Sigmoid colon (tissue), 7 donors: ENCODE measurements at places on chromosomes 3 and 15. TPM values are rescaled to one million over a fixed set of nuclear protein-coding genes. Genes with fewer than 3 reads are reported as not detected.

Gene NR1I2
- total RNA-seq = 0.54 TPM

DNA sequence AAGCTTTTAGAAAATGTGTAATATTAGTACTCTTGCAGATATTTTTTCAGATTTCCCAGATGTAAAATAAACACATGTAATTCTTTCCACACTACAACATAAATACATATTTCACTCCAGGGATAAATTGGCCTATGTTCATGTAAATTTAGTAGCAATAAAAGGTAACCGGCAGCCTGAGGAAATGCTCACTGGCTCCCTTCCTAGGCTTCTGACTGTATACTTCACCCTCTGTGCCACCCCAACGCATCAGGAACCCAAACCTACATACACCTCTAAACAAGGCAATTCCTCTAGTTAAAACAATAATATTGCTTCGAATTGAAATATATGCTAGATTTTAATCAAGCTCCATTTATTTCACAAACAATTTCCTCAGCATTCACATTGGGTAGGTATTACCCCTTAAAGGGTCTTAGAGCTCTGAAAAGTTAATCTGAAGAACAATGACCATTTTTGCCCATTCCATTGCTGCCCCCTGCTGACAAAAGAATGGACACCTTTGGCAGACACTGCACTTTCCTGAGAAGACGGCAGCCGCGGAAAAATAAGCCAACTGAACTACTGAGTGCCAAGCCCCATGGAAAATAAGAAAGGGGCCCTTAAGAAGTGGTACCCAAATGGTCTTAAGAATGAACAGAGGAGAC, 212.5 kb downstream of the OSBPL10 start:
- H3K36me3 ChIP-seq = no peaks in the 10 kb centered on the region
- H3K27ac ChIP-seq = no peak overlapping the region
- peak; percentile 67 for DNase-seq

DNA sequence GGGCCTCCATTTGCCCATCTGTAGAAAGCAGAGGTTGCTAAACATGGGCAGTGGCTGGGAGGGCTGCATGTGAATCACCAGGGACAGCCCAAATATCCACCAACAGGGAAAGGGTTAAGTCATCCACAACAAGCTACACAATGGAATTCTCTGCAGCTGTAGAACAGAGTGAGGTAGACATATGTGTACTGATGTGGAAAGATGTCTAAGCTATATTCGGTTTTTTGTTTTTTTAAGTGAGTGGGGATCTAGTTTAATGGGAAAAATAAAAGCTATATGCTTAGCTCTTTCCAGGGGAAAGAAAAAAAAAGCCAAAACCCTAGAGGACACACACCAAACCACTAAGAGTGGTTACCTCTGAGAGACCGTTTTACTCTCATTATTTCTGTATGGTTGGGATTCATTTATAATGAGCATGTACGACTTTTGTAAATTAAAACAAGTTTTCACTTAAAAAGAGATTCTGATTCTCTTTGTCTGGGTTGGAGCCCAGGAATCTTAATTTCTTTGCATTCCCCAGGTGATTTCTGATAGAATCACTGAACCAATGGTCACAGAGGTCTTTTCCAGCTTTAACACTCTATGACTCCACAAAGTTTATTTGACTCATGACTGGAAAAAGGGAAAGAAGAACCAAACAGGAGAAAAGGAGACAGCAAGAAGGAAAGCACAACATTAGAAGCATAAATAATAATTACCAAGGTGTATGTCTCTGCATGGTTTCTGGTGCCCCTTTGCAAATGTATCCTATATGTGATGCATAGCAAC, 19.1 kb downstream of the CRABP1 start:
- H3K27me3 ChIP-seq = no peaks in the 10 kb centered on the region
- no peak overlapping the region for H3K27ac ChIP-seq
- no peaks in the 10 kb centered on the region for H3K36me3 ChIP-seq
- no peaks in the 10 kb centered on the region for H3K4me1 ChIP-seq
- DNase-seq = no peak

DNA sequence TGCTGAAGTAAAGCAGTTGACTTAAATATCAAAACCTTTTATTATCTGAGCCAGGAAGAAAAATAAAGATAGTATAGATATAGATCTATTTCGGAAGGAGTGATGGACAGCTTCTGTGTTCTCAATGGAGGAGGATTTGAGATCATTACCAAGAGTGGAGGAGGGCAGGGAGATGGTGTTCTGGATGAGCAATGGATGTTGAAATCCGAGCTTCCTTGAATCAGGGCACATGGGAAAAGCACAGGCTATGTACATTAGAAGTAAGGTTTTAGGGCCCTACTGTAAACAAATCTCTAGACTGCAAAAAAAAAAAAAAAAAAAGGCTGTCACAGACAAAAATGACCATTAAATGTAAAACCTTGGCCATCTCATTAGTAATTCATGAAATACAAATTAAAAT, 43.2 kb downstream of the GTPBP8 start:
- no peaks in the 10 kb centered on the region for H3K4me1 ChIP-seq
- no peak for DNase-seq
- H3K36me3 ChIP-seq = no peaks in the 10 kb centered on the region
- no peak overlapping the region for H3K4me3 ChIP-seq
- no peak overlapping the region for H3K27ac ChIP-seq

- H3K36me3 ChIP-seq = no peaks in the 10 kb centered on the region
- no peak for DNase-seq
- no peaks in the 10 kb centered on the region for H3K4me1 ChIP-seq
- H3K27ac ChIP-seq = no peak overlapping the region
- H3K4me3 ChIP-seq = no peak overlapping the region
Observed at GRCh38 chr3:78562328-78562727, 1205.5 kb downstream of the ROBO1 start.

GRCh38 chr3:186963636-186964035, 33.3 kb downstream of the ST6GAL1 start:
- H3K27ac ChIP-seq = peak overlapping the region; percentile 20
- no peaks in the 10 kb centered on the region for H3K36me3 ChIP-seq
- no peaks in the 10 kb centered on the region for H3K4me1 ChIP-seq

GRCh38 chr3:185789134-185789533, 35.7 kb downstream of the IGF2BP2 start:
- no peaks in the 10 kb centered on the region for H3K36me3 ChIP-seq
- H3K4me3 ChIP-seq = no peak overlapping the region
- DNase-seq = no peak
- H3K27ac ChIP-seq = no peak overlapping the region
- no peaks in the 10 kb centered on the region for H3K4me1 ChIP-seq

DNA sequence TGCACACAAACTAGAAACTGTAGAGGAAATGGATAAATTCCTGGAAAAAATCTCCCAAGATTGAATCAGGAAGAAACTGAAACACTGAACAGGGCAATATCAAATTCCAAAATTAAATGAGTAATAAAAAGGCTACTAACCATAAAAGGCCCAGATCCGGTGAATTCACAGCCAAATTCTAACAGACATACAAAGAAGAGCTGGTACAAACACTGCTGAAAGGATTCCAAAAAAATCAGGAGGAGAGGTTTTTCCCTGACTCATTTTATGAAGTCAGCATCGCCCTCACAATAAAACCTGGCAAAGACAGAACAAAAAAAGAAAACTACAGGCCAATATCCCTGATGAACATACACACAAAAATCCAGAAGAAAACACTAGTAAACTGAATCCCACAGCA, 462.4 kb upstream of the THBS1 start:
- no peaks in the 10 kb centered on the region for H3K27me3 ChIP-seq
- no peak overlapping the region for H3K4me3 ChIP-seq
- peak overlapping the region; percentile 53 for H3K27ac ChIP-seq
- peaks cover 6% of the 10 kb centered on the region for H3K4me1 ChIP-seq
- DNase-seq = no peak
- no peaks in the 10 kb centered on the region for H3K36me3 ChIP-seq

DNA sequence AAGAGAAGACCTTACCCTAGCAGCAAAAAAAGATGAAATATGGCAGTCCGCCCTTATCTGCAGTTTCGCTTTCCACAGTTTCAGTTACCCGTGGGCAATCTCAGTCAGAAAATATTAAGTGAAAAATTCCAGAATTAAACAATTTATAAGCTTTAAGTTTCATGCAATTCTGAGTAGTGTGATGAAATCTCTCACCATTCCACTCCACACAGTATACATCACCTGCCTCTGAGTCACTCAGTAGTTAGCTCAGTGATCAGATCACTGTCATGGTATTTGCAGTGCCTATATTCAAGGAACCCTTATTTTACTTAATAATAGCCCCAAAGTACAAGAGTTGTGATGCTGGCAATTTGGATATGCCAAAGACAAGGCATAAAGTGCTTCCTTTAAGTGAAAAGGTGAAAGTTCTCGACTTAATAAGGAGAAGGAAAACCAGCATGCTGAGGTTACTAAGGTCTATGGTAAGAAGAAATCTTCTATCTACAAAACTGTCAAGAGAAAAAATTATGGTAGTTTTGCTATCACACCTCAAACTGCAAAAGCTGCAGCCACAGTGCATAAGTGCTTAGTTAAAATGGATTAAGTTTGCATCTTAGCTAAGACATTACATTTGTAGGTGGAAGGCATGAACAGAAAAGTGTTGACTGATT, 48.1 kb downstream of the HSPBAP1 start:
- H3K4me1 ChIP-seq = no peaks in the 10 kb centered on the region
- H3K36me3 ChIP-seq = peaks cover 19% of the 10 kb centered on the region
- no peak overlapping the region for H3K4me3 ChIP-seq
- no peak for DNase-seq
- H3K27me3 ChIP-seq = no peaks in the 10 kb centered on the region

DNA sequence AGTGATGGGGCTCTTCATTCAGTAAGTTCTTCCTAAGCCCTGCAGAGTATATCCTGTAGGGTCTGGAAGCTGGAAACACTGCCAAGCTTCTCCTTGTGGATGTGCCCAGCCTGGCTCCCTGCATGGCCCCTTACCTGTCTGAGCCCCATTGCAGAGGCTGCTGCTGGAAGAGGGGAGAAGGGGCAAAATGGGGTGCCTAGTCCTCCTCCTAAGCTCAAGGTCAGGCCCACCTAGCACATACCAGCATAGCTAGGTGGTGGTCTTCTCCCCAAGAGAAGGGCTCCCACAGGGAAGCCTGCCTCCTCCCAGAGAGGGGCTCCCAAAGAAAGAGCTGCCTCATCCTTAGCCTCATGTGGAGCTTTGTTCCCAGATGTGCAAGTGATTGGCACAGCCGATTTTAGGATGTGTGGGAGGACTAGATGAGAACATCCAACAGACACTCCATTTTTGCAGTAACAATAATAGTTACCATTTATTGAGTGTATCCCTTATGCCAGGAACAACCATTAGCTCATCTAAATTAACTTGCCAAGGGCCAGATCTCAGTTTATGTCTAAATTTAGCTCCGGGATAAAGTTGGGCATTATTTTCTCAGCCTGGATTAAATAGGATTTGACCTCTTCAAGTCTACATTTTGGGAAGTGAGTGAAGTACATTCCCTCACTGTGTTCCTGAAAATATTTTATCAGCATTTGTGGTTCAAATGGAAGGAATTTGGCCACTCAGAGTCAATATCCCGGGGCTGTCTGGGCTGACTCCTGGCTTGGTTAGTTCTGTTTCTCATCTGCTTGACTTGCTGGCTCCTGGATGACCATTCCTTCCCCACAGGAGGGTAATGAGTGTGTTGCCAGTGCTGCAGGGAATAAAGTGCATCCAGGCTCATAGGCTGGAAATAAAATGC, 291.1 kb upstream of the ROPN1 start:
- no peak overlapping the region for H3K4me3 ChIP-seq
- no peaks in the 10 kb centered on the region for H3K27me3 ChIP-seq
- peak; percentile 74 for DNase-seq
- peaks cover 32% of the 10 kb centered on the region for H3K4me1 ChIP-seq

DNA sequence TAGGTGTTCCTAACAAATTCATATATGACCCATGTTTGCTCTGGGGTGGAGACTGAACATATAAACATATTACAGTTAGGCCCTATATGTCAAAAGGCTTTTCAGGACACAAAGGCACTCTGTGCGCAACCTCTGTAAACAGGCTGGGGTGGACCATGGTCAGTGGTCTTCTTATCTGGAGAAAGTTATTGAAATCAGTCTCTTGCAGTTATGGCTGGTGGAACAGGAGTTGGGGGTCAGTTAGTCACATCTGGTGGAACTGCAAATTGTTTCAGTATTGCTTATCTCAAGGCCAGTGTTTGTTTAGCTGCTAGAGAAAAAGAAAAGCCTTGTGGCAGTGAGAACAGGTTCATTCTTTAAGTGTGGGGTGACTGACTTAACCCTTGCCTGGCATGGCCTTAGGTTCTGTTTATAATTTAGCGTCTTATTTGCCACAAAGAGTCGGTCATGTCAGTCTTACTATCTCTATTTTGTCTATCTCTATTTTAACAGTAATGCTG, 5.9 kb upstream of the GP9 start:
- H3K27me3 ChIP-seq = no peaks in the 10 kb centered on the region
- no peak for DNase-seq
- no peak overlapping the region for H3K27ac ChIP-seq
- H3K36me3 ChIP-seq = no peaks in the 10 kb centered on the region
- H3K4me3 ChIP-seq = no peak overlapping the region

- no peak overlapping the region for H3K4me3 ChIP-seq
- DNase-seq = no peak
- H3K36me3 ChIP-seq = no peaks in the 10 kb centered on the region
- H3K4me1 ChIP-seq = peaks cover 10% of the 10 kb centered on the region
- H3K27me3 ChIP-seq = no peaks in the 10 kb centered on the region
Observed at GRCh38 chr3:70308760-70309159, 3.7 kb downstream of the MDFIC2 start.

DNA sequence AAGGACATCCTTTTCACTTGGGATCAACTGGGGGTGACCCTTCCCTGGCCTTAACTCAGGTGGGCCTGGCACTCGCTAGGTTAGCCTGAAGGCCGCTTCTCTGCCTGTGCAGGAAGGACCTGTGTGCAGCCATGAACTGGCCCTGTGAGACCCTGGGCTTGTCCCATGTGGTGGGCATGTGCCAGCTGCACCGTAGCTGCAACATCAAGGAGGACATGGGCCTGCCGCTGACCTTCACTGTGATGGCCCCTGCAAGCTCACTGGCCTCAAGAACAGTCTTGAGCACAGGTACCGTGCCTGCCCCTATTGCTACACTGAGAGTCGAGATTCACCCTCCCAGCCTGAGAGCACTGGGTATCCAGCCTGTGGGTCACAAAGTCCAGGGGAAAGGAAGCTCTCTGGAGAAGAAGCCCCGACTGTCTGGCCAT, 43.0 kb downstream of the SAXO2 start:
- DNase-seq = peak; percentile 56
- no peak overlapping the region for H3K27ac ChIP-seq
- H3K27me3 ChIP-seq = no peaks in the 10 kb centered on the region
- H3K4me3 ChIP-seq = no peak overlapping the region
- H3K36me3 ChIP-seq = no peaks in the 10 kb centered on the region
- no peaks in the 10 kb centered on the region for H3K4me1 ChIP-seq

DNA sequence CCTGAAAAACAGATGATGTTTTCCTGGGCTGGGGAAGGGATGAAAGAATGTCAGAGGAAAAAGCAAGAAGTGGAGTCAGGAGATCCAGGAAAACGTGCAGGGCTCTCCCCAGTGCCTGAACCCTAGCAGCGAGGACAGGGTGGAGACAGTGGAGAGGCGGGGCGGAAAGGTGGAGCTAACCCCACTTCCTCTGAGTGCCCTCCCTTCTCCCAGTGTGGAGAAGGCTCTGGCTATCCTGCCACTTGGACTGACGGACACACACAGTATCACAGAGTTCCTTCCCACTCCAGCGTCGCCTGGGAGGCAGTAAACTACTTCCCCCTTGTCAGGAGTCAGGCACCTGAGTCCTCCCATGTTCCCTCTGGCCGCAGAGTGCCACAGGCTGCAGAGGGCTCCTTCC, 125.3 kb upstream of the CHRNA7 start:
- no peak overlapping the region for H3K4me3 ChIP-seq
- no peak for DNase-seq
- no peaks in the 10 kb centered on the region for H3K36me3 ChIP-seq
- no peak overlapping the region for H3K27ac ChIP-seq

- no peaks in the 10 kb centered on the region for H3K27me3 ChIP-seq
- H3K36me3 ChIP-seq = no peaks in the 10 kb centered on the region
- H3K27ac ChIP-seq = peak overlapping the region; percentile 92
- H3K4me3 ChIP-seq = peak overlapping the region; percentile 98
- H3K4me1 ChIP-seq = peaks cover 25% of the 10 kb centered on the region
Observed at GRCh38 chr3:129315223-129315997, 36.7 kb downstream of the HMCES start.
